ENCODE measurements at places on chromosomes 12 and 14. TPM values are rescaled to one million over a fixed set of nuclear protein-coding genes. Genes with fewer than 3 reads are reported as not detected.

- DNase-seq, result peak; percentile 99
Observed at GRCh38 chr12:12872139-12872933, 19.0 kb upstream of the GPRC5A start.

GRCh38 chr12:103811791-103812190, 29.2 kb downstream of the NT5DC3 start:
- DNase-seq, result no peak

- no peak for DNase-seq
Observed at GRCh38 chr12:1947081-1947480, 28.6 kb upstream of the CACNA2D4 start.

- DNase-seq, result no peak
Observed at GRCh38 chr14:50697659-50698290, 29.7 kb upstream of the SAV1 start.

GRCh38 chr14:28119849-28120248, 646.7 kb upstream of the FOXG1 start:
- DNase-seq, result no peak

DNA sequence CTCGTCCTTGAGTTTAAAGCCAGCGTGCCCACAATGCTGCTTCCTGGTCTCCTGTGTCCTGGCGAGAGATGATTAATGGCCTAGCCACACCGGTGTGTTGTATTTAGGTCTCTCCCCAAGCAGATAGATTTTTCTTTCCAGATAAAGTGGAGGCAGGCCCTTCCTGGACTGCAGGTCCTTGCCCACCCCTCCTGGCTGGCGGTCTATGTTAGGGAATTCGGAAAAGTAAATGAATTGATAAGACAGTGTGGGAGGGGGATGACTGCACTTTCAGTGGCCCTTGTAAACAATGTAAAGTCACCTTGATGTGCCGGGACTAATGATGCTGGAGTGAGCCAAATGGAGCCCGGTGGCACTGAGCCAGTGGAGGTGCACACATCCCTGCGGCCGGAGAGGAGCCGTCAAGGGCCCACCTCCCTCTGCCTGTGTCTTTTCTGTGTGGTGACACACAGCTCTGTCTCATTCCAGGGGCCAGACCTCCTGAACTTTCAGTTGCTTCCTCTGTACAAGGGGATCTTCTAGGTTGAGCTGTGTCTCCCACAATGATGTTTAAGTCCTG, 70.6 kb upstream of the ESRRB start:
- DNase-seq, result no peak

- no peak for DNase-seq
Observed at GRCh38 chr12:114011711-114012110, 45.6 kb upstream of the RBM19 start.

GRCh38 chr14:32436993-32437392, 107.9 kb downstream of the AKAP6 start:
- DNase-seq, result no peak

DNA sequence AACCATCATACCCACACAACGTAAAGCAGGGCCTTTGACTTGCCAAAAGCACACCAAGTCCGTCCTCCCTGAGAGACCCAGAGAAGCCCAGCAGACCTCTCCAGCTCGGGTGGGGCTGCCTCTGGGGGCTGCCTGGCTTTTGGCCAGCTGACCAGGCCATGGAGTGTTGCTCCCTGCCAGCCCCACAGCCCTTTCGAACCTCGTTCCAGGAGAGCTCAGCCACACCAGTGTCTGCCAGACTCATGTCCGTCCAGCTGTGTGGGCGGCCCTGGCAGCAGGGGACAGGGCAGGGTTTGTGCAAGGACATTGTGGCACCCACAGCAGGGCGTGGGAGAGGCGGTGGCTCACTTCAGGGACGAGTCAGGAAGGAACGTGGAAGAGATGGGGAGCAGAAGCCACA, 22.6 kb upstream of the IRF2BPL start:
- no peak for DNase-seq

DNA sequence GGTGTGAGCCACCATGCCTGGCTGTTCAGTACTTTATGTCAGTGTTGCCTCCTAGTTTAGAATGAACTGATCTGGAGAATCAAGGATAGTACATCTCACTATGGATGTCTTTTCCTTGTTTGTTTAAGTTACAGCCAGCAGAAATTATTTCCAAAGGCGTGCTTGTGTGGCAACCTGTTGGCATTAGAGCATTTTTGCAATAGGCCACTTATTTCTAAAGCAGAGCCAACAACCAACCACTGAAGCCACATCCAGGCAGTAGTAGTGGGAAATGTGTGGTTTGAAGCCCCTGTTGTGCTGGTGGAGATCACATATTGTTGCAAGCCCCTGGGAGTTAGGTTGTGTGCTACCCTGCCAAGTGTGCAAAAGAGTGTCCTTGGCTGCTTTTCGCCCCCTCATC, 3.7 kb downstream of the ANO6 start:
- peak; percentile 17 for DNase-seq

GRCh38 chr12:94566345-94566744, 84.0 kb downstream of the TMCC3 start:
- no peak for DNase-seq

DNA sequence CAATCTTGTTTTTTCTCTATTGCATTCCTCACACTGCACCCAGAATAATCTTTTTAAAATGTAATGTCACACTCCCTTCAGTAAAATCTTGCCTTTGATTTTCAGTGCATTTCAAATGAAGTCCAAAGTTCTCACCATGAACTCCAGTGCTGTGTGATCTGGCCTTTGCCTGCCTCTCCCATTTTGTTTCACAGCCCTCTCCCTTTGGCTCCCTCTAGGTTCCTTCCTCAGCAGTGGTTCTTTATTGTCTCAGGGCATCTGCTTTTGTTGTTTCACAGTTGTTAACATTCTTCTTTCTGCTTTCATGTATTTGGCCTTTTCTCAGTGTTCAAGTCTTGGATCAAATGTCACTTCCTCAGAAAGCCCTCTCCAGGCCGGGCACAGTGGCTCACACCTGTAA, 84.5 kb upstream of the AMN1 start:
- DNase-seq, result peak; percentile 7

- DNase-seq, result peak; percentile 72
Observed at GRCh38 chr14:104732931-104733681, 9.1 kb downstream of the ADSS1 start.

GRCh38 chr12:64522316-64522715, 70.4 kb downstream of the TBK1 start:
- peak; percentile 8 for DNase-seq

GRCh38 chr12:132194556-132194955, 50.3 kb downstream of the NOC4L start:
- DNase-seq, result no peak

GRCh38 chr12:108665608-108666202, 32.0 kb upstream of the SELPLG start:
- DNase-seq, result no peak

DNA sequence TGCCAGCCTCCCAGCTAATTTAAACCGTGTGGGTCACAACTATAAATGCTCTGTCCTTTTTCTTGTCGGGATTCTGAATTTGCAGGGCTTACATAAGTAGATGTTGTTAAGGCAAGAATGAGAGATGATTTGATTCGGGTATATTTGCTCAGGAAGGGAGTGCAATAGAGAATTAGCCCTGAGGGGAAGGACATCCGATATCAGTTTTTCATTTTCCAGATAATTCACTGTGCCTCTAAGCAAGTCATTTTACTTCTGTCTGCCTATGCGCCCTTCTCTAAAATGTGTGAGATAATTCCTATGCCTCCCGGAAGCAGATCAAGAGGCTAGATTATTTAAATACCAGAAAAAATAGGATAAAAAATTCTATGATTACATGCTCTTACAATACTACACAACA, 300.5 kb downstream of the RMST start:
- no peak for DNase-seq

DNA sequence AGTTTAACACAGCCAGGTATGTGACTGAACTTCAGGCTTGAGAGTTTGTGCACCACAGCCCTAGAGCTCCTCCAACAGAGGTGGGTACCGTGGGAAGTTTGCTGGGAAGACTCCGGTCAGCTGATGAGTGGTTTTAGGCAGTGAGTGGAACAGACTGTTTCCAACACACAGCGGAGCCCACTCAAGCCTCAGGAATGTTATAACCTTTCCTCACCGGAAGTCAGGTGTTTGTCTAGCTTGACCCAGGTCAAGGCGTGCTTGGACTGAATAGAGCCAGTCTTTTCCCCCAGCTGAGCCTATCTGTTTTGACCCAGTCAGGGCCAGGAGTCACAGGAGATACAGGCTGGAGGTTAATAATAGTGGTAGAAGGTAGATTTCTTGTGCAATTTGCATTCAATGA, 138.4 kb upstream of the PARP11 start:
- DNase-seq, result peak; percentile 92

DNA sequence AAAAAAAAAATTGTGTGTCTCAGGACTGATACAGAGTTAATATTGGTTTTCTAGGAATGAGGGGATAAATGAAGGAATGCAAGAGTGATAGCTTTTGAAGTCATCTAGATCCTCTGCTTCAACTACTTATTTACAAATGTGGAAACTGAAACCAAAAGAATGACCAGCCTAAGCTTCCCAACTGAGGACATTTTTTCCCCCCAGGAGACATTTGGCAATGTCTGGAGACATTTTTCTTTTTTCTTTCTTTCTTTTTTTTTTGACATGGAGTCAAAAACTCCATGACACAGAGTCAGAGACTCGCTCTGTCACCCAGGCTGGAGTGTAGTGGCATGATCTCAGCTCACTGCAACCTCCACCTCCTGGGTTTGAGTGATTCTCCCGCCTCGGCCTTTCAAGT, 15.3 kb downstream of the DLK1 start:
- DNase-seq, result no peak

GRCh38 chr12:91332302-91332701, 149.7 kb upstream of the DCN start:
- no peak for DNase-seq

DNA sequence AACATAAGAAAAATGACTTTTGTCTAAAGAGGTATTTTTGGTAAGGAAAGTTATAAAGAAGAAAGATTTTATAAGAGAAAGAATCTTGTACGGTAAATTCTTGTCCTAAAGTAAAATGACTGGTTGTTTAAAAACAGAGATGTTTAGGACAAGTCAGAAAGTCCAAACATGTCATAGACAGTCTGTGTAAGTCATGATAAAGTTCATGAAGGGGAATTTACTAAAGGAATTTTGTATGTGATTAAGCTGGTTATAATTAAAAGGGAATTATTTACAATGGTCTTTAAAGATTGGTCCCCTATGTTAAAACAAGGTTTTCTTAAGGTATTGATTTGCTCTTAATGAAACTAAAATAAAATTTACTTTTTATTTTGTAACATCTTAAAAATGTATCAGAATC, 269.4 kb upstream of the CCDC196 start:
- no peak for DNase-seq

GRCh38 chr12:132003846-132004245, 54.1 kb downstream of the EP400 start:
- no peak for DNase-seq

PTPRB gene
- total RNA-seq, result 0.38 TPM

TNS2 gene
- 1.3 TPM for total RNA-seq

IL22 gene
- total RNA-seq, result not detected

INSM2 gene
- not detected for total RNA-seq

LBHD2 gene
- not detected for total RNA-seq

KCNC2 gene
- not detected for total RNA-seq

OASL gene
- total RNA-seq, result 0.79 TPM

KRT86 gene
- 0.26 TPM for total RNA-seq

JDP2 gene
- 63.8 TPM for total RNA-seq

KRT2 gene
- not detected for total RNA-seq

OLR1 gene
- not detected for total RNA-seq
